ENCODE measurements at places on chromosomes 7 and 10.

DNA sequence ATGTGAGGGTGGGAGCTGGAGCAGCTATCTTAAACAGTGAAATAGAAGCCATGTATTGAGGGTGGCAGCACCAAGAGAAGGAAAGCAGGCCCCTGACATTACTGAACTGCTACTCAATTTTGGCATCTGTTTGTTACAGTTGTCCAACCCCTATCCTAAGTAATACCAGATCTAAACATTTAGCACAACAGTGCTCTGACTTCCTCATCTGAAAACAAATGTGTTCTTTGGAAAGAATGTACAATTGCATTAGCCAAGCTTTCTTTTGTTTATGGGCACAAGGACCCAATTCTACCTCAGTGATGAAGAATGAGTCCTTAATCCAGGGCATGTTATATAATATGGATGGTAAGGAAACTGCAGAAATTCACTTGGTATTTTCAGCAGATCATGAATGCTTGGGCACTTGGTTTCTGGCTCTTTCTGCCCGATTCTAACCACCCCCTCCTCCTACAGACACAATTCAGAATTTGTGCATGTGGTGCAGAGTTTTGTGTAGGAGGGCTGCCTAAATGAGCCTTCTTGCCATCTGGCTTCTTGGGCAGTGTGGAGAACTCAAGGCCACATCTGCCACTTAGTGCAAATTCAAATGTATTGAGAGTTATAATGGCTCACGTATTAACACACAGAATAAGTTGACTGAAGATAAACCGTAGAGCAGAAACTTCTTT is 36.9 kb upstream of the KMT2E start:
- H3K4me1 ChIP-seq: no peaks in the 10 kb centered on the region
- H3K4me3 ChIP-seq: no peak overlapping the region
- DNase-seq: no peak
- H3K27ac ChIP-seq: no peak overlapping the region
- H3K36me3 ChIP-seq: no peaks in the 10 kb centered on the region

- H3K27ac ChIP-seq: no peak overlapping the region
- H3K4me1 ChIP-seq: no peaks in the 10 kb centered on the region
- no peak overlapping the region for H3K4me3 ChIP-seq
- no peak for DNase-seq
- H3K27me3 ChIP-seq: no peaks in the 10 kb centered on the region
Measured at GRCh38 chr10:107357033-107357432, 192.5 kb upstream of the SORCS1 start.

- peaks cover 12% of the 10 kb centered on the region for H3K4me1 ChIP-seq
- H3K27ac ChIP-seq: no peak overlapping the region
- no peaks in the 10 kb centered on the region for H3K36me3 ChIP-seq
- DNase-seq: no peak
- no peak overlapping the region for H3K4me3 ChIP-seq
Measured at GRCh38 chr7:42902331-42902730, 9.5 kb downstream of the C7orf25 start.

DNA sequence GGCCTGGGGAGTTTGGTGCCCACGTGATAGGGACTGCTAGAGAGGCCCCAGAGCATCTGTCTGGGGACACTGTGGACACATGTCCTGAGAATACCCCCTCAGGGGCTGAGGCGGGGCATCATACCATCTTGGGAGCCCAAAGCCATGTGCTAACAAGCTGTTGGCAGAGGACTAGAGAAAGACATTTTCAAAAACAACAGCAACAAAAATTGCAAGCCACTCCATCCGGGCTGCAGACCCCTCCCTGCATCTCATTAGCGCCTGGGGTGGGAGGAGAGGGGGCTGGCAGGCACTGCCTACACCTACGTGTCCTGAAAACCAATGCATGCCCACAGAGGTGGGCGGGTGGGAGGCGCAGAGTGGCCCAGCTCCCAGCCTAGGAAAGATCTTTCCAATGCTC is 507.4 kb upstream of the PODXL start:
- peaks cover 12% of the 10 kb centered on the region for H3K27me3 ChIP-seq
- H3K4me1 ChIP-seq: no peaks in the 10 kb centered on the region
- H3K4me3 ChIP-seq: no peak overlapping the region

GRCh38 chr10:12455766-12456165 is 106.4 kb downstream of the CAMK1D start:
- H3K27ac ChIP-seq: no peak overlapping the region
- 0 out of 2 replicates have a peak, but pooled peaks cover 10% of the 10 kb centered on the region for H3K4me1 ChIP-seq
- no peak for DNase-seq

GRCh38 chr7:127146746-127147536 is 105.8 kb downstream of the GRM8 start:
- no peaks in the 10 kb centered on the region for H3K27me3 ChIP-seq
- no peak overlapping the region for H3K4me3 ChIP-seq
- H3K36me3 ChIP-seq: no peaks in the 10 kb centered on the region
- H3K4me1 ChIP-seq: peaks cover 12% of the 10 kb centered on the region

GRCh38 chr7:41508755-41509154 is 194.1 kb downstream of the INHBA start:
- H3K4me1 ChIP-seq: peaks cover 30% of the 10 kb centered on the region
- no peaks in the 10 kb centered on the region for H3K36me3 ChIP-seq
